ENCODE measurements at places on chromosomes 16 and 17.

GRCh38 chr16:66534376-66534799, 15.5 kb downstream of the TK2 start:
- no peak for DNase-seq

DNA sequence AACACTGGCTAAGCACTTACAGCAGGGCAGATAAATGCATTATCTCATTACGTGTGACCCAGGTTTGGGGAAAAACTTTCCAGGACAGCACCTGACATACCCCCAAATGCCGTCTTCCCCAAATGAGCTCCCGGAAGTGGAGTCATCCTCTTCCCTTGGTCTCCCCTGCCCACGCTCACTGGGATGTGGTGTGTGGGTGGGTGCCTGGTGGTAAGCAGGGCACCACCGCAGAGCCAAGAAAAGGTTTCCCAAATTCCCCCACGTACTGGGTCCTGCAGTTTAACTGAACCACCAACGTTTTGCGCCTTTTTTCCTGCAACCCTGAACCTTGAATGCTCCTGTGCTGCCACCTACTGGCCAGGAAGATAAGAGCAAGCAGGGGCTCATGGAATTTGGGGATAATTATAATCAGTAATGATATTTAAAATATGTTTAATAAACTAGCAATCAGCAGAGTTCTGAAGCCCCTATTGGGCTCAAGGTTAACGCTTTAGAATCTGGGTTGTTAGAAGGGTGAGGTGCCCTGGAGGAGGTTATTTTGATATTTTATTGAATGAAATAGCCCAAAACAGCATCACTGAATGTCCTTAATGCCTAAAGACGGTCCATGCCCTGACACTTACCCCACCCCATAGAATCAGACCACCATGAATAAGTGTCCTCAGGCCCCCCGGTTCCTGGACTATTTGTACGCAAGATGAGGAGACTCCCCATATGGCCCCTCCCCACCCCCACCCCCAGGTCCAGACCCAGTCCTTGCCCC, 8.0 kb downstream of the SPPL2C start:
- DNase-seq: peak; percentile 57

- peak; percentile 70 for DNase-seq
Measured at GRCh38 chr17:59753522-59754467, 46.3 kb downstream of the VMP1 start.

- peak; percentile 95 for DNase-seq
Measured at GRCh38 chr16:84819644-84820304, at the start of gene CRISPLD2. Gene CRISPLD2 (plus strand): TSS chr16:84819985. CDS start chr16:84838496, 18,511 bp downstream.

DNA sequence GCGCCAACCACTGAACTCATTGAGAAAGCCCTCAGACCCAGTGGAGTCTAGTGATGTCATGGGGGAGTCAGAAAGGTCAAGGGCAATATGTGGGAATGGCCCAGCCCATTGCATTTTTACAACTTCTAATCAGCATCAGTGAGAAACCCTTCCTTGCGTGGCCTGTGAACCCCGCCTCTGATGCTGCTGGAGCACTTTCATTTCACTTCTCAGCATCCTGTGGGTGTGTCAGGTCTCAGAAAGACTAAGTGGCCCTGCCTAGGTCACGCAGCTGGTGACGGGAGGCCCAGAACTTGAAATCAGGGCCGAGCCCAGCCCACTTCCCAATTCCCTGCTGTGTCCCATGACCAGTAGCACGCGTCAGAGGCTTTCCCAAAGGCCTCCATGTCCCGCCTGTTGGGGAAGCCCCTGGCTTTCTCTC, 6.1 kb downstream of the DNAI2 start:
- DNase-seq: no peak

- DNase-seq: no peak
Measured at GRCh38 chr17:19558946-19559345, 25.3 kb downstream of the SLC47A1 start.

DNA sequence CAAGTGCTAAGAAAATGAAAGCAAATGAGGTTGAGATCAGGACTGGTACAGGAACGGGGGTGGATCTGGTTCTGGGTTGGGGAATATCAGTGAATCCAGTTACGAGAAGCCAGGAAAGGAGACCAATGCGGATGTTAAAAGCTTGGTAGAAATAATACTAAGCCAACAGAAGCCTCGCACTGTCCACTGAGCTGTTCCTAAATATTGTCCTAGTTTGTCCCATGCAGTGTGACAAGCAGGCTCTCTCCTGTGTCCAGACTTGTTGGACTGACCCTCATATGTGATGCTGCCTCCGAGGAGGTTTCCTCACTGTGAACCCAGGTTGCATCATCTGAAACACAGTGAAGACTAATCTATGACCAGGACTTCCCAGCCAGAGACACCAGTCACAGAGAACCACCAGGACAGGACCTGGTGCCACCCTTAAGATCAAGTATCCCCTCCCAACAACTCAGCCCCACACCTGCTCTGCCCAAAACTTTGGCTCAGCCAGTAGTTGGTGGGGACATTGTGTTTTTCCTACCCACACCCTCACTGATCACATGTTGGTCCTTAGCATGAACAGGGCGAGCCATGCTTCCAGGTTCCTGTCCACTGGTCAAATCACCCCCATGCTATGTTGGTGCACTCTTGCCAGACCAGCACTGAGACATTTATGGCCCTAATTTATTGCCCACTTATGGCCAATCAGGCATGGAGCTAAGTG, 32.7 kb upstream of the SCNN1B start:
- DNase-seq: no peak

GRCh38 chr16:72987480-72987901, 60.4 kb downstream of the ZFHX3 start:
- no peak for DNase-seq

DNA sequence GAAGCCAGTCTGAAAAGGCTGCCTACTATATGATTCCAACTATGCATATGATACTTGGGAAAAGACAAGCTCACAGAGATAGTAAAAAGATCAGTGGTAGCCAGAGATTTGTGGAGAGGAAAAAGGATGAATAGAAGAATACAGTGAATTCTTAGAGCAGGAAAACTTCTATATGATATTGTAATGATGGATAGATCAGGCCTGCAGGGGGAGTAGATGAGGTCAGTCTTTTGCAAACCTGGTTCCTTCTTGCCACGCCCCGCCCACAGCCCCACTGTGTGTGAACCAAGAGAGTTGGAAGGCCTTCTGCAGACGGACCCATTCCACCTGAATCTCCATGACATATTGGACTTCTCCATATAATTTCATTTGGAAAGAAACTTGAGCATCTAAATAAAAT, 761 bp upstream of the CCL8 start:
- DNase-seq: no peak

GRCh38 chr16:8814095-8814806, 16.6 kb downstream of the PMM2 start:
- DNase-seq: no peak

GRCh38 chr16:76639685-76640289, 362.6 kb downstream of the CNTNAP4 start:
- DNase-seq: no peak

DNA sequence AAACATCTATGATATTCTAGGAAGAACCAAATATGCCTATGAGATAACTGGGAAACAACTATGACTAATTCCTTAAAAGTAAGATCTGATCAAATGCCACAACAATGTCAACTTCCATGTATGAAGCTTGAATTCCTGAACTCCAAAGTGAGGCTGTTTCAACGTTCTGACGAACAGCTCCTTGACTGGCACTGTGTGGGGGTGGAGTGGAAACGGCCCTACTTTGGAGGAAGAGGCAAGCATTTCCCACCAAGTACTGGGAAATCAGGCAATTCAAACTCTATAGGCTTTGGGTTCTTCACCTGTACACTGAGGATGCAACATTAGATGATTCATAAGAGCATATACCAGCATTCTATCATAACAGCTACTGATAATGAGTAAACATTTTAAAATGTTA, 187.2 kb downstream of the CDK5R1 start:
- DNase-seq: peak; percentile 38

DNA sequence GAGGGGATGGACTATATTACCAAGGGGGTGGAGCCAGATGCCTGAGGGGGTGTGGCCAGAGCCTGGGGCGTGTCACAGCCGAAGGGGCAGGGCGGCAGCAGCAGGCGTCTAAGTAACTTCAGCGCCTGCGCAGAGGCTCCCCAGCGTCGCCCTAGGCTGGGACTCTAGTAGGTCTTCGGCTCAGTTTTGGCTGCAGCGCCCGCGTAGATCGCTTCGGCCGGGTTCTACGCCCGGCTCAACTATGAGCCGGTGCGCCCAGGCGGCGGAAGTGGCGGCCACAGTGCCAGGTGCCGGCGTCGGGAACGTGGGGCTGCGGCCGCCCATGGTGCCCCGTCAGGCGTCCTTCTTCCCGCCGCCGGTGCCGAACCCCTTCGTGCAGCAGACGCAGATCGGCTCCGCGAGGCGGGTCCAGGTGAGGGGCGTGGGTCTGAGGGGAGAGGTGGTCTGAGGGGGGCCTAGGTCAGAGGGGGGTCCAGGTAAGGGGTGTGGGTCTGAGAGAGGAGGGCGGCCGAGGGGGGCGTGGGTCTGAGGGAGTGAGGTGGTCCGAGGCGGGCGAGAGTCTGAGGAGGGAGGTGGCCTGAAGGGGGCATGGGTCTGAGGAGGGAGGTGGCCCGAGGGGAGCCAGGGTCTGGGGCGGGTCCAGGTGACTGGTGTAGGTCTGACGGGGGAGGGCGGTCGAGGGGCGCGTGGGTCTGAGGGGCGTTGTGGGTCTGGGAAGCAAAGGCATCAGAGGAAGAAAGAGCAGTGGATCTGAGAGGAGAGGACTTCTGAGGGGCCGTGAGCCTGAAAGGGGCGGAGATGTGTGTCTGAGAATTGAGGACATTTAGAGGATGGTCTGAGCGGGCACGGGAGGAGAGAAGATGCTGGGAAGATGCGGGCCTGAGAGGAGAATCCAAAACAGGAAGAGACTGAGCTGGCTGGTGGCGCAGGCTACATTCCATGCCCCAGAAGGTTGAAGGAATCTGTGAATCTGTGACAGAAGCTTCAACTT, at the start of gene LPCAT2:
LPCAT2 (plus strand) TSS at position 132 of the 991 bp plus-strand sequence; CDS start at position 242, 110 bp downstream.
- DNase-seq: peak; percentile 92

DNA sequence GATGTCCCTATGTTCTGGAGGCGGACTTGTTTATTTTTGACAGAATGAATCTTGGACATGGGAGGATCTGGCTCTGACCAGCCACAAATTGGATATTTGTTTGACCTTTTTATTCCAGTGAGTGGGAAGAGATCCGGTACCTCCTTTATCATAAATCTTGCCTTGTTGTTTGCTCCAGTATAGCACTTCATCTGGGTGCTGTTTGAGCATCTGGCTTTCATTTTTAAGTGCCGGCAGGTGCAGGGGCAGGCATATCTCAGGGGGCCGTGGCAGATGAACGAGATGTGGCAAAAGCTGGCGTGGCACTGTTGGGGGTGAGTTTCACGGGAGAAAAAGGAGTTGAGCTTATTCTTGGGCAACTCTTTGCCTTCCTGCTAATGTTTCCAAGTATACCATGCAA, 37.8 kb downstream of the MSI2 start:
- DNase-seq: no peak

DNA sequence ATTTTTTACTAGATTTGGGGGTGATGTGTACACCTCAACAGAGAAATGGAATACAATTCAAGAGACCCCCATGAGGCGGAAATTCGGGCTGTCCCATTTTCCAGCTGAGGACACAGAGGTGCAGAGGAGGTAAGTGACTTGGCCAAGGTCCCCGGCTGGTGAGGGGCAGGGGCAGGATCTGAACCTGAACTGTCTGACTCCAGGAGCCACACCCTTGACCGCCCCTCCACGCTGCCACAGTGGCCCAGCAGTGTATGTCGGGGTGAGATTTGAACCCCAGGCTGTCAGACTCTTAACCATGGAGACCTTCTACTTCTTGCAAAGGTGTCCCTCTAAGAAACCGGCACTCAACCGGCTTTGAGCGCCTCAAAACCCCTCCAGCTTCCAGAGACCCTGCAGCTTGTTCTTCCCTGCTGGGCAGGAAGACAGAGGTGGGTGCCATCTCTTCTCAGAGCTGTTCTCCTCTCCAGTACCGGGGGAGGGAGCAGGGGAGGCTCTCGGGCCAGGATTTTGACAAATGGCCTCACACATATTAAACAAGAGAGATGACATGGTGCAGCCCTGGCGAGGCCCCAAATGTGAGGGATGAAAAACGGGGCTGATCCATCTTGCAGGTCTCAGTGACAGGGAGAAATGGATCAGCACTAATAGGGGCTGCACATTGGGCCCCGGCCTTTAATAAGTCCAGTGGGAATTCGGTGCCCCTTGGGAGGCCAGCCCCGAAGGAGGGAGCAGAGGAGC, 222.3 kb downstream of the GSG1L start:
- no peak for DNase-seq

- no peak for DNase-seq
Measured at GRCh38 chr16:88274847-88275246, 107.9 kb upstream of the ZNF469 start.

- peak; percentile 59 for DNase-seq
Measured at GRCh38 chr16:58511933-58512815, 3.1 kb upstream of the SETD6 start.

GRCh38 chr16:78290872-78291591, 191.6 kb downstream of the WWOX start:
- no peak for DNase-seq
